Activated T-helper 17 cell treated with anti-CD3 and anti-CD28 coated beads, Interleukin-2, amount 50 U/mL, for 72 hours (primary cell): ENCODE measurements at places on chromosomes 1 and 21.

- ATAC-seq = peak; percentile 82
These were observed 36.7 kb upstream of the THEM4 start for GRCh38 chr1:151945725-151946722.

GRCh38 chr1:82762829-82763532 is 962.2 kb downstream of the ADGRL2 start:
- no peak for ATAC-seq

DNA sequence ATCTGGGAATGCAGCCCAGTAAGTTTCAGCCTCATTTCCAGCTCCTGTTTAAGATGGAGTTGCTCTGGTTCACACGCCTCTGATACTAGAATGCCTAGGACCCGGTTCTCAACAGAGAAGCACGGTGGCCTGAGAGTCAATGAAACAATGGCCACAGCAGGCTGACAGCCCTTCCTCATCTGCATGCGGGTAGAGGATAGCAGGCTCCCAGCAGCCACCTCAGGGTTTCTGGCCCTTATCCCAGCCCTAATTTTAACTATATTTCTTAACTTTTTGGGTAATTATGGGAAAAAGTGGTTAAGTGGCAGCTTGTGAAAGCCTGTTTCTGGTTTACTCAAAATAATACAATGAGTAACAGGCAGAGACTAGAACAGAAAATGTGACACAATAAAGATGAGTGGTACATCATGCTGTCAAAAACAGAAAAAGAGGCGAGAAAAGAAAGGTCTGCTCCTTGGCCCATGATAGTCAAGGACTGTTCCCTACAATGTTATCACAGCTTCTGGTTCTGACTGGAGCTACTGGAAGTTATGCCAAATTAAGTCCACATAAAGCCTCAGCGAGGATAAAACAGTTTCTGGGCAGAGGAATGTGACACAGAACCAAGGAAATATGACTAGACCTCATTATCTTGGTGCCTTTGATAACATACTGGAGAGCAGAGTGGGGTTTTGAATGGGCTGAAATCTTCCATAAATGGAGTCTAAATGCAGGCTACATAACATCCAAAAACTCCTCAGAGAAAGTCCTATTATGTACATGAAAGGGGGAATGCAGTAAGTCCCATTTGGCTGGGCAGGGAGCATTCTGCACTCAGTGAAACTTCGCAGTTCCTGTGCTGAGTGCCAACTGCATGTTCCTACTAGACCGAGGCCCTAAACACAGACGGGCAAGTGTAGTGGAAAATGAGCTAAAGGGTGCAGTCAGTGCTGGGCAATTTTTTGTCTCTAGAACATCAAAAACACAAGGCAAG is 92.1 kb downstream of the NIBAN1 start:
- ATAC-seq = peak; percentile 76

GRCh38 chr1:114367810-114368209 is 143.2 kb downstream of the TRIM33 start:
- no peak for ATAC-seq

- ATAC-seq = no peak
These were observed 5.7 kb upstream of the ELF3 start for GRCh38 chr1:202004711-202005110.

DNA sequence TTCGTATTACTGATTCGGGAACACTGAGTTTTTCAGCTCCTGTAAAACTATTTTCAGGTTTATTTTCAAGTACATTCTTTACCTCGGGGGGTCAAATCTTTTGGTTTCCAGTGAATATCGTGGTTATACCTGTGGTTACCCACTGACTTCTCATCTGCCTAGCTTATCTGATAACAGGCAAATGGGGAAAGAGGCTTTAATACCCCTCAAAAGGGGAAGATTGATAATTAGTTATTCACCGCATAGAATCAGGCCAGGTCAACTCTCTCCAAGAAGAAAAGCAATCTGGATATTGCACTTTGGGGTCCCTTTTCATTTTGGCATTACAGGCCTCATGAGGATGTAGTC is 23.0 kb downstream of the RUNX1 start:
- no peak for ATAC-seq

- ATAC-seq = no peak
These were observed 8.7 kb downstream of the S100B start for GRCh38 chr21:46596201-46596600.

DNA sequence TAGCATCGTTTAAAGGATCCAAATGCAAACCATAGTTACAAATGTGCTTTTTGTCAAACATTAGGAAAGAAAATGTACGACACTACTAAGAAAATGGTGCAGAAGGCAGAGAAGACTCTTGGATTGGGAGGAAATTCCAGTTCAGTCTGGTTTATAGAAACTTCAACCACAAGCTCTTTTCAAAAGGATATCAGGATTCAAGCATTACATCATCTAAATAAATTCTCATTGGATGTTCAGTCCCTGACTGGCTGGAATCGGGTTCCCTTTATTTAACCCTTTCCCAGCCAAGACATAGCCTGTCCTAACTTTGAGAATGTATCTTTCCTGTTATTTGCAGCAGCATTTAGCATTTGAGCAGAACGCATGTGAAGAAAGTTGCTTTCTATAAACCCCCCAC is 184.6 kb downstream of the LMO4 start:
- no peak for ATAC-seq

DNA sequence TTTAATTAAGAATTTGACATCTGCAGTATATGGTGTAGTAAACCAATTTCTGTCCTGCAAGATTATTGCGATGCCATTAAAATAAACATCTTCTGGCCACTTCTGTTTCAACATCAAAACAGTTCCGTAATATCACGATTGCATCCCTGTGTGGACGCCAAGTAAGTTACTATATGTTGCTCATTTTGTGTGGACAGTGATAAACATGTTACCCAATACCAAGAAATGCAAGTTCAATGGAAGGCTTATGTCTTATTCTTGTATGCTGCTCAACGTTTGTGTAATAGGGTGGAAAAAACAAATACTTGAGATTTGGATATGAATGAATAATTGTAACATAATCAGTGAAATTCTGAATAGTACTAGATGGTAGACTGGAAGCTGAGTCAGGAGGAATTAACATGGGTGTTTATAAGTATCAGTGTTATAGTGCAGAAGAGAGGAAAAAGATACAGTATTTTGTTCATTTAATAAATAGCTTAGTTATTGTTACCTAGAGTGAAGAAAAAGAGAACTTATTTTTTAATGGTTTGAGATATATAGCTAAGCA is 15.2 kb downstream of the TTC3 start:
- no peak for ATAC-seq

GRCh38 chr1:231318568-231318967 is 19.1 kb downstream of the EXOC8 start:
- no peak for ATAC-seq

DNA sequence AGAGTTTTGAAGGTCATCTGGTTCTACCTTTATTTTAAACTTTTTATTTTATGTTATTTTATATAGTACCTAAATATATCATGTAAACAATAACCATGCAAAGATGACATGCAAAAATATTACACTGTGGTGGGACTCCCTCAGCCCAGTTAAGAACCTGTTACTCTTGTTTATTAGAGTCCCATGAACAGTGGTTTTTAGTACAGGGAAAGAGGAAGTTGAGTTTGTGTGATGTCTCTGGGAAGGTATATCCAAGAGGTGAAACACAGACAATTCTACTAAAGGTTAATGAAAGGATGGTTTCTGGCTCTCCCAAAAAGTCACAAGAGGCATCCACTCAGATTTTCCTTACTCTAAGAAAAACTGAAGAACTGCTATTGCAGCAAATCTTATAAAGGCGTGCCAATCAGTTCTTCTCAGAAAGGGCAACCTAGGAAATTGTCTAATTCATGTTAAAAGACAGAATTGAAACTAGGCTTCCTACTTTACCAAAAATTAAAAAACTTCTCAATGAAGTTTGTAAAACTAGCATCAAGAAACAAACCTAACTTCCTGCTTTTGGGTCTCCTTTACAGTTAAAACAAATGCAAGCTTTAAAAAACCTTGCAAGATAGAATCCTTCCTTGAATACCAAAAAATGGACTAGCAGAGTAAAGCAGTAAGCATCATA is 19.9 kb downstream of the GFI1 start:
- no peak for ATAC-seq

- ATAC-seq = no peak
These were observed 593.4 kb downstream of the PTPRU start for GRCh38 chr1:29829448-29830344.

GRCh38 chr1:184790642-184791549 is 36.2 kb upstream of the EDEM3 start:
- no peak for ATAC-seq

DNA sequence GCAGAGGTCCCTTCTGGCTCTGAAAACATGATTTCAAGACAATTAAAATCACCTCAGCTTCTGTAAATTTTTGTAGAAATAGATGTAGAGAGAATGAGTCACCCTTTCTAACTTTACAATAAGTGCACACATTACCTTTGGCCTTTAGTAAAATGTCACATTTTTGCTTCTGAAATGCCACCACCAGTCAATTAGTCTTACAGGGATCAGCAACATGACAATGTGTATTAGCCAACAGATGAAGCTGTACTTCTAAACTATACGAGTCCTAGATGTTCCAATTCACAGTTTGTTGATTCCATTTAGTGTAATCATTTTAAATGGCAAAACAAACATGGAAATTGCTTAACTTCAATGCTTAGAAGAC is 23.1 kb downstream of the C21orf91 start:
- ATAC-seq = peak; percentile 59

DNA sequence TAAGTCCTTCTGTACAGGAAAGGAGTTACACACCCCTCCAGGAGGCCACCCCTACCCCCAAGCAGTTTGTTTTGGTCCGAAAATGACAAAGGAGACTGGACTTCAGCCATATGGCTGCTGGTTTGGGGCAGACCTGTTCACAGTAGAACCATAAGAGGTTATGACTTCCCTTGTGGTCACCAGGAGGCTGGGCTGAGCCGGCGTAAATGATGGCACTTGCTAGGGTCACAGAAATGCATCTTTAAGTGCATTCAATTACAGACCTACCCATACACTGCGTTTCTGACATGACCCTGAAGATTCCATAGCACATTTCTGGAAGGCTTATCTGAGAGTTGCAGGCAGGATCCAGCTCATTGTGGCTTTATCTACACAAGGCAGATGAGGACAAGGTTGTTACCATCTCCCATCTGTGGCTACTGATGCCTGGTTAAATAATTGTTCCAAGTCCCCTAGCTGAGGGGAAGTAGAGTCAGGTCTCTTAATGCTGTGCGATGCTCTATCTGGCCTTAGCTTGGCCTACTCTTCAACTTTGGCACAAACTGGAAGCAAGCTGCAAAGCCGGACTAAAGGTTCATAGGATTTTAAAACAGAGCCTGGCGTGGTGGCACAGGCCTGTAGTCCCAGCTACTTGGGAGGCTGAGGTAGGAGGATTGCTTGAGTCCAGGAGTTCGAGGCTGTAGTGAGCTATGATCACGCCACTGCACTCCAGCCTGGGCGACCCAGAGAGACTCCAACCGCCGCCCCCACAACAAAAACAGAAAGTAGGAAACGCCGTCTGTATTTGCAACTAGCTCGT is 1.7 kb upstream of the TRIM67 start:
- ATAC-seq = no peak

GRCh38 chr1:202577381-202577780 is 132.9 kb downstream of the SYT2 start:
- ATAC-seq = no peak

GRCh38 chr1:233005703-233006102 is 55.3 kb downstream of the NTPCR start:
- ATAC-seq = no peak

- ATAC-seq = no peak
These were observed 182.9 kb downstream of the NPHP4 start for GRCh38 chr1:5809207-5809788.

GRCh38 chr1:110875216-110875731 is 2.3 kb downstream of the CD53 start:
- peak; percentile 76 for ATAC-seq

DNA sequence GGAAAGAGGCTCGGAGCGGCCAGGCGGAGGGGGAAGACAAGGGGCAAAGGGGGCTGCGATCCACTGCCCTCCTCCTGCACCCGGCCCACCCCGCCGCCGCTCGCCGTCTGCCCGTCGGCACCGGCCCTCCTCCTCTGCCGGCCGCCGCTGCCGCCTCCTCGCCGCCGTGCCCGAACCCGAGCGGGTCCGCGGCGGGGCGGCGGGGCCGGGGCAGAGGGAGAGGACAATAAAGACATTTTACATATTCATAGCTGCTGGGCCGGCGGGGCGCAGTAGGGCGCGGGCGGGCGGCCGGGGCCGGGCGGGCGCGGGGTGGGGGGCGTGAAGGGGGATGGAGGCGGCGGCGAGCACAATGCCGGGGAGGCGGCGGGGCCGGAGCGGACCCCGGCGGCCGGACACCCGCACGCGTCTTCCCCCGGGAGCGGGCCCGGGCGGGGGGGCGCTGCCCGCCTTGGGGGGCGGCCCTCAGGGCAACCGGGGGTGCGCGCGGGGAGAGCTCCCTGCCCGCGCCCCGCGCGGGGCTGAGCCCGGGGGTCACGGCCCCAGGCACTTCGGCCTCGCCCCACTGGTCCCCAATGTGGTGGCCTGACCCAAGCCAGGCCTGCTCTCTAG is 546 bp downstream of the POU2F1 start:
- peak; percentile 0 for ATAC-seq

GRCh38 chr1:185483664-185484450 is 166.8 kb upstream of the IVNS1ABP start:
- ATAC-seq = no peak
